ENCODE measurements at places on chromosomes 13 and 19.

GRCh38 chr19:34189199-34189916, 17.1 kb downstream of the LSM14A start:
- no peak for DNase-seq

- DNase-seq, result no peak
Observed at GRCh38 chr13:99972190-99972731, 694 bp upstream of the ZIC5 start.

- no peak for DNase-seq
Observed at GRCh38 chr19:23561341-23561740, 125.7 kb downstream of the ZNF675 start.

- DNase-seq, result no peak
Observed at GRCh38 chr19:16876904-16877361, 11.9 kb upstream of the F2RL3 start.

DNA sequence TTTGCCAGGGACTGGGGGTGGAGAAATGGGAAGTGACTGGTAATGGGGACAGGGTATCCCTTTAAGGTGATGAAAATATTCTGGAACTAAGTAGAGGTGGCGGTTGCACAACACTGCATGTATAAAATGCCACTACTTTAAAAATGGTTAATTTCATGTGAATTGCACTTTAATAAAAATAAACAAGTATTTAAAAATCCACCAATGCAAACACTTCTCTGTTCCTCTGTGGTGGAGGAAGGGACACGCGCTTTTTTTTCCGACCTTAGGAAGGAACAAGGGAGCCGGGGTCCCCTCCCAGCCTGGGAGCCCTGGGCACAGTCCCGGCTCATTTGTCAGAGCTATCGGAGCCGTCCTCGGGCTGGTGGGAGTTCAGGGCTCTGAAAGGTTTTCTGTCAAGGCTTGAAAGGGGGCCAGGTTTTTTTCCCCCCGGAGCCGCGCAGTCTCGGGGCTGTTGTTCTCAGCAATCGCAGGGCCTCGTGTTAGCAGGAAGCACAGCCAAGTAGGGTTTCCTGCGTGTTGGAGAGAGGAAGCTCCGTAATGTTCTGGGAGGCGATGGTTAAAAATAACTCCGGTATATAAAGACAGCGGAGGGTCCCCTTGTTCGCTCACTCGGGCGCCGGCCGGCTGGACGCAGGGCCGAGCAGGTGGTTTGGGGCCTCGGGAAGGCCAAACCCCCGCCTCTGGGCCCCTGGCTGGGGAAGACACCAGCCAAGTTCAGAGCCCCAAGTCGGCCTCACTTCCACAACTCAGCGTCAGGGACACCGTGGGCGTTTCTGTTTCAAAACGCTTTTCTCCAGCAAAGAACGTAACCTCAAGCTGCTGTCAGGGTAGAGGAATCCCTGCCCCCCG, 41.2 kb upstream of the KLF2 start:
- DNase-seq, result peak; percentile 80

GRCh38 chr13:48178126-48178525, 54.9 kb upstream of the ITM2B start:
- DNase-seq, result no peak

GRCh38 chr19:55344444-55344843, 4.8 kb downstream of the KMT5C start:
- DNase-seq, result no peak

- no peak for DNase-seq
Observed at GRCh38 chr19:7260161-7260560, 34.1 kb downstream of the INSR start.

GRCh38 chr19:14410091-14411051, 8.8 kb downstream of the DDX39A start:
- no peak for DNase-seq
